ENCODE measurements at places on chromosomes 6 and 20. TPM values are rescaled to one million over a fixed set of nuclear protein-coding genes. Genes with fewer than 3 reads are reported as not detected.

The HSD17B8 gene
- 20.1 TPM for polyA plus RNA-seq

The RNASET2 gene
- polyA plus RNA-seq: 696 TPM

The TIAM2 gene
- polyA plus RNA-seq: 4.4 TPM

The TOMM6 gene
- 320 TPM for polyA plus RNA-seq

The TRIM31 gene
- polyA plus RNA-seq: 0.33 TPM

The FOXF2 gene
- polyA plus RNA-seq: not detected

The HLA-DMB gene
- not detected for polyA plus RNA-seq

The CSE1L gene
- 56.9 TPM for polyA plus RNA-seq

The CSNK2B gene
- 116 TPM for polyA plus RNA-seq

The HSF2 gene
- 22.1 TPM for polyA plus RNA-seq

The SLC26A8 gene
- polyA plus RNA-seq: 0.42 TPM

- DNase-seq: no peak
Measured at GRCh38 chr6:83860359-83860755, 868 bp downstream of the CYB5R4 start.

- no peak for DNase-seq
Measured at GRCh38 chr20:43244647-43245046, 54.9 kb upstream of the PTPRT start.

GRCh38 chr6:136059308-136059707, 190.8 kb downstream of the MTFR2 start:
- no peak for DNase-seq

DNA sequence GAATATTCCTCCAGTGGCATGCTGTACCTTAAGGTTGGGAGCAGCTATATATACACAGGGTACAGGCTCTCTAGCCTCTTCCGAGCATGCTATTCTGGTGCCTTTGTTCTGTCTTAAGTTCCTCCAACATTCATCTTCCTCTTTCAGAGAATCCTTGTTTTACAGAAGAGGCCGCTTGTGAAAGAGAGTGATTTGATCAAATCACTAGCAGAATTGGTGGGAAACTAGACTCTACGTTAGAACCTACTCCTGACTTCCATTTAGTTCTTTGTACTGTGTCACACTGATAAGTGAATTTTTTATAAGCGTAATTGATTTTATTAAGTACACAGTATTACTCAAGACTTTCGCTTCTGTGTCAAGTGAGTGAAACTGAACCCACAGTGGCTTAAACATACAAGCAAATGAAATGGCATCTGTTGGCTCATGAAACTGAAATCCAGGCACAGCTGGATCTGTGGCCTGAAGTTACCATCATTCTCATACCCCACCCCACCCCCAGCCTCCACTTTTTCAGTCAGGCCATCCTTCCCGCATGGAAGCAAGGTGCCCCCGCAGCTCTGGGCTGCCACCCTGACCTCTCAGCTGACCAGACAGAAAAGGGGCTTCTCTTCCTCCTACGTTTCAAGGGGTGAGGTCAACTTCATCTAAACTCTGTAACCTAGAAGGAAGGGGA, 102.3 kb downstream of the RPP40 start:
- no peak for DNase-seq

- no peak for DNase-seq
Measured at GRCh38 chr6:122758927-122759334, 20.6 kb upstream of the FABP7 start.

DNA sequence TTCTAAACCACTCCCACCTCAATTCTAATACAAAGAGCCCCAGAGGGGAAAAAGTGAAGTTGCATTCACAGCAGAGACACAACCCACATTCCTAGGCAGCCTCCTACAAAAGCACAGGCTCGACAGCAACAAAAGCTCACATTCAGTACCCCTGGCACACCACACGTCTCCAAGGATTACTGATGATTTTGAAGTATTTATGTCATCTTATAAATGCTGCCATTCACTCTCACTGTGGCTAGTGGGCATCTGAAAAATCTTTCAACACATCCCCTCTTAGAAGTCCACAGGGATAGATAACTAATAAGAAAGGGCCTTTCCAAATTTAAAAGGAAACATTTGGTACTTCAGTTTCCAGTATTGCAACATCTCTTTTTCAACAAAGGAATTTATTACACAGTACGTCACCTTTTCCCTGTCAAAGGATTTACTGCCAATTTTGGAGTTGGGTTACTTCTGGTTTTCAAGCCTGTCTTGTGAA, 146.7 kb downstream of the TASP1 start:
- no peak for DNase-seq

- DNase-seq: peak; percentile 67
Measured at GRCh38 chr20:9359561-9360308, 154.7 kb upstream of the LAMP5 start.

- DNase-seq: no peak
Measured at GRCh38 chr6:150373260-150373701, 4.5 kb downstream of the IYD start.

GRCh38 chr20:41249411-41250281, 67.9 kb downstream of the ZHX3 start:
- DNase-seq: peak; percentile 55

- no peak for DNase-seq
Measured at GRCh38 chr20:63850689-63851547, 10.4 kb upstream of the ABHD16B start.

- no peak for DNase-seq
Measured at GRCh38 chr6:90209527-90209926, 87.1 kb downstream of the BACH2 start.

GRCh38 chr20:51036827-51037531, 14.1 kb upstream of the KCNG1 start:
- DNase-seq: no peak

DNA sequence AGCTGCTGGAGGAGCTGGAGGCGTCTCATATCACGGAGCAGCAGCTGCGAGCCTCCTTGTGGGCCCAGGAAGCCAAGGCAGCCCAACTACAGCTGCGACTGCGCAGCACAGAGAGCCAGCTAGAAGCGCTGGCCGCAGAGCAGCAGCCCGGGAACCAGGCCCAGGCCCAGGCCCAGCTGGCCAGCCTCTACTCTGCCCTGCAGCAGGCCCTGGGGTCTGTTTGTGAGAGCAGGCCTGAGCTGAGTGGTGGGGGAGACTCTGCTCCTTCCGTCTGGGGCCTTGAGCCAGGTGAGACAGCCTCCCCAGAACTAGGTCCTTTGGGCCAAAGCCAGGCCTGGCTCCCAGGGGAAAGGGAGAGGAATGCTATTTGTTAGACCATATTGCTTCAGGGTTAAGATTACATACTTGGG, 31.7 kb downstream of the C20orf173 start:
- no peak for DNase-seq

GRCh38 chr20:35179292-35180212, 7.7 kb downstream of the PROCR start:
- DNase-seq: no peak

DNA sequence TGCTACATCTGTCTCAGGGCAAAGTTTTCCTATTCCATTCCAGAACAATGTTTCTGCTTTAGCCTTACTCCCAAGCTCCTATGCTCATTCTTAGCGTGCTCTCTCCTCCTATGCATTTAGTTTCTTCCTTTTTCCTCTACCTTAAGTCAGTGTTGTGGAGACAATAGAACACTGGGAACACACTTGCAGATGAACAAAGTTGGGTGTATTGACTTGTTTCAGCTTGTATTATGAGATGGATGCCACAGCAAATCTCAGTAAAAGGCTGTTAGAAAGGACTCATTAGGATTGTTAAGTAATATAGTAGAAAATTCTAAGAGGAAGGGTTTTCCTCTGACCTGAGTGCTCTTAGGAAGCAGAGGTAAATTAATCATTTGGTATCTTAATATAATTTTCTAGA, 48.4 kb downstream of the BMP5 start:
- DNase-seq: no peak

DNA sequence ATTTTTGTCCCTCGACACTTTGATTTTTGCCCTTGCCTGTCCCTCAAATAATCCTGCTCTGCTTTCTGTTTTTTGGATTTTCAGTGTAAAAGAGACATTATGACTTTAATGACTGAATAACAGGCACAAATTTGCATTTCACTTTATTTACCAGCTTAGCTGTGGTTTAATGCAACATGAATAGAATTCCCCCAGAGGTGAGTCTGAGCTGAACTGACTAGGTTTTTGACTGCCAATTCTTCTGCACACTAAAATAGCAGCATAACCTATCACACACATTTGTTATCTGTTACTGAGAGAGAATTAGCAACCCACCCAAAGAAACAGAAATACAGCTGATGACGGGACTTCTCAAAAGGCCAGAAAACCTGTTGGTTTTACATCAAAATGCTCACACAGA, 3.9 kb upstream of the RBM24 start:
- DNase-seq: no peak

DNA sequence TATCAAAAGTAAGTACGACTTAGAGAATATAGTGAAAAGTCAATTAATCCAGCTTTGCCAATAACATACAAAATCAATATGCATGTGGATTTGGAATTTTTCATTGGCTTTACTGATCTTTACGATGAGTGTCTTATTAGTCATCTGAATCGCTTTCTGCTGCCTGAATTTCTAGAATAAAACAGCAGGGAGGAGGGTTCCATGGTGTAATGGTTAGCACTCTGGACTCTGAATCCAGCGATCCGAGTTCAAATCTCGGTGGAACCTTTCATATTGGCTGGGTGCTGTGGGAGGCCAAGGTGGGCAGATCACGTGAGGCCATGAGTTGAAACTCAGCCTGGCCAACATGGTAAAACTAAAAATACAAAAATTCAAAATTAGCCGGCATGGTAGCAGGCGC, 448.8 kb downstream of the RNF144B start:
- no peak for DNase-seq

DNA sequence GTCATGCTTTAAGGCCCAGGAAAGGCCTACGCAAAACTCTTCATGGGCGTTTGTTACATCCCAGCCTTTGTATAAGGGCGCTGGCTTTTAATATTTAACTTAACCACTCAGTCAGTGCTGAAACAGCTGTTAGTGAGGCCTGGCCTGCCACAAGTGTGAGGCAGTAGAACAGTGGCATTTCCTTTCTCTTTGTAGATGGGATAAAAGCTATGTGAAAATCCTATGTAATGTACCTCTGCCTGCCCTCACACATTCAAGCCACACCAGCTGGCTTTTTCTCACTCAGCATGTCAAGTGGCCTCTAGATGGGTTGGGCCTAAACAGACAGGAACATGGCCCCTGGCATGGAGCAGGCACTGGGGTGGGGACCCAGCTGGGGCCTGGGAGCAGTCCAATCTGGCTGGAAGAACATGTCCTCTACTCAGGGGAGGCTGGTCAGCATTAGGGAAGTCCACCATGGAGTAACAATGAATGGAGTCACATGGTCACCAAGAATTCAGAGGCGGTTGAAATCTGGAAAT, 20.7 kb downstream of the CGA start:
- DNase-seq: no peak

GRCh38 chr6:157530126-157530525, 149.1 kb downstream of the ZDHHC14 start:
- DNase-seq: no peak

DNA sequence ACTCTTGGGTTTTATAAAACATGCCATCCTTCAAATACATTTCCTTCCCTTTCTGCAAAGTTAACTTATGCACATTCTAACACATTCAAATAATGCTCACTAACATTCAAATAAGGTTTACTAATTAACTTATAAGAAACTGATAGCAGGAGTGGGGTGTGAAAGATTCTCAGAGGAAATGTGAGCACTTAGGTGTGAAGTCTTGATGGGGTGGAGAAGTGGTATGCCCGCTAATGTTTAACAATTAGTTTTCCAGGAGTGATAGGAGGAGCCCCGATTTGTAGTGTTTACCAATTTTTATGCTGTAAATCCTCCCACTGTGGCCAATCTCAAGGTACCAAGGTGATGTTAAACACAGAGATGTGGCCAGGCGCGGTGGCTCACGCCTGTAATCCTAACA, 18.3 kb upstream of the DSN1 start:
- no peak for DNase-seq

GRCh38 chr6:30889921-30890645, 5.8 kb downstream of the DDR1 start:
- DNase-seq: no peak

DNA sequence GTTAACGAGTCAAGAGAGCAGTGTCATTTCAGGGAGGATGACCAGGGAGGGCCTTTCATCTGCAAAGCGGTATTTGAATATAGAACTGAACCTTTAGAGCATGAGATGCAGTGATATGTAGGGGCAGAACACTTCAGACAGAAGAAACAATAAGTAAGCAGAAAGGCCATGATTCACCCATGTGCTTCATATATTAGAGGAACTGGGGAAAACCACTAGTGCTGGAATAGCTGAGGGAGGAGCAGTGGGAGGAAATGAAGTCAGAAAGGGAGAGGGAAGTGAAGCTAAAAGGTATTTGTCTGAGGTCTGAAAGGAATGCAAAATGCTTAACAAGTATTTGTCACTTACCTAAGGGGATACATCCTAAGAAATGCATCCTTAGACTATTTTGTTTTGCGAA, 391.2 kb downstream of the ADGRB3 start:
- DNase-seq: no peak

DNA sequence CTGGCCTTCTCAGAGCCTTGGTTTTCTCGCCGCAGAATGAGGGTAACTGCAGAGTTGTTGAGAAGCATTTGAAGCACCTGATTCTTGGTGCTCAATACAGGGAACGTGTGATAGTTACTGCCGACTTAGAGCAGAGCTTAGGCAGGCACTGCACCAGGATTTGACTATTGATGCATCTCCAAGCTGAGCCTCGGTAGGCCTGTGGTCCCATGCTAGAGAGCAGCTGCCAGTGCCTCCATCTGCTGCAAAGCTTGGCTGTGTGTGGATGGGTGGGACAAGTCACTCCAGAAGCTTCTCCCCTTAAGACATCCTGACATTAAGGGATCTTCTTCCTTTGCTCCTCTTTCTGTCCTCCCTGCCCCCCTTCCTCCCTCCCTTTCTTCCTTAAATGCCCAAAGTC, 40.9 kb downstream of the FAM209B start:
- DNase-seq: no peak

Data from HepG2 (cell line).